ENCODE measurements at places on chromosomes 2 and 18.

- DNase-seq, result no peak
Observed at GRCh38 chr2:9473985-9474360, 378 bp upstream of the IAH1 start.

GRCh38 chr2:126837966-126838715 lies 60.5 kb upstream of the TEX51 start:
- no peak for DNase-seq

DNA sequence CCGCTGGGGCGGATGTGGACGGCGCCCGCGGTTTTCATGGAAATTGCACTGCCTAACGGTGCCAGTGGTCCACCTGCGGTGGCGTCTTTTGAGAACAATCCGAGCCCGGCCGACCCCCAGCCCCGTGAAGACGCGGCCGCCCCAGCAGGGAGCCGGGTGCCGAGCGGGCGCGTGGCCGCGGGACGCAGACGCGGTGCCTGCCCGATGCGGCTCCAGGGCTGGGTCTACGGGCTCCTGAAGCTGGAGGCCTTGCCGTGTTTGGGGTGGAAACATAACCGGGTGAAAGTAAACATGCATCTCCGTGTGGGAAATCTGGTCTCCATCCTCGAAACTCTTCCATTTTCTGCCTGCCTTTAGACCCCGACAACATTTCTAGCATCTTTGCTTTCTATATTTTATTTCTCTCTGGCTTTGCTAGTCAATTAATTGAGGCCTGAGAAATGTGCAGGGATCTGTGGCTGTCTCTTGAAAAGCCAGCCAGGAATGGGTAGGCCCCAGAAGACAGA lies 572 bp downstream of the INPP4A start:
- no peak for DNase-seq

GRCh38 chr2:60499651-60500265 lies 53.7 kb downstream of the BCL11A start:
- DNase-seq, result no peak

DNA sequence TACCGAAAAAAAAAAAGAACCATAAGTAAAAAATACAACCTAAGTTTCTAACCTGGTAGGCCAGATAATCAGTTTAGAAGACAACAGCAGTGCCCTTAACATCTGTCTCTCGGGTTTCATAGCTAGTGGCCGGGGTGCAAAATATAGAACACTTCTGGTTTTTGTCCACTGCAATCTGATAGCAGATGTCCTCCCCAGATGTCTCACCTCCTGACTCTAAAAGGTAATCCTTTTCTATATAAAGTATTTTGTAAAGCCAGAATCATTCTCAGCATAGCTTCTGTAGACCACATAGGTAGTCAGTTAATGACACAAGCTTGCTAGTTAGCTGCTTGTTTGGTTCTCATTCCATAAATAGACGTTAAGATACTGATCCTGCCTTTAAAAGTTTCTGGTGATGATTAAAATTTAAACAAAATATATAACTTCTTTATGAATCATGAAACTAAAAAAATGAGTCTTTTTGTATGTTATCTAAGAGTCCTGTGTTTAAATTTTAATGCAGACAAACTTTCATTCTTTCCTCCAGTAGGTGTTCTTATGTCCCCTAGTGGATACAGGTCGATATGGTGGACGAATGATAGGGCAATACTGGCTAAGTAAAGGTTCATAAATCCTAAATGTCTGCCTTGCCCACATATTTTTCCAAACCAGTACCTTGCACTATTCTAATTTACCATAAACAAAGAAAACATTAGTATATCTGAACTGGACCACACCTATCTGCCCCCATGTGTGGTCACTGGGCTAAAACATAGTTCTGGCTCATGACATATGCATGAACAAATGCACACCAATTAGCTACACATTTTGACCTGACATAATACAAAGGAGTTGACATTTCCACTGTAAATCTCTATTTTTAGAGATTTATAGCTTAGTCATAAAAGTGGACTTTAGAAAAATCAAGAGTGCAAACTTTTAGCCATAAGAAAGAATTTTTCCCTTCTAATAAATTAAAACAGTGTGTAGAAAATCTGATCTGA lies 171.0 kb downstream of the SRBD1 start:
- no peak for DNase-seq

DNA sequence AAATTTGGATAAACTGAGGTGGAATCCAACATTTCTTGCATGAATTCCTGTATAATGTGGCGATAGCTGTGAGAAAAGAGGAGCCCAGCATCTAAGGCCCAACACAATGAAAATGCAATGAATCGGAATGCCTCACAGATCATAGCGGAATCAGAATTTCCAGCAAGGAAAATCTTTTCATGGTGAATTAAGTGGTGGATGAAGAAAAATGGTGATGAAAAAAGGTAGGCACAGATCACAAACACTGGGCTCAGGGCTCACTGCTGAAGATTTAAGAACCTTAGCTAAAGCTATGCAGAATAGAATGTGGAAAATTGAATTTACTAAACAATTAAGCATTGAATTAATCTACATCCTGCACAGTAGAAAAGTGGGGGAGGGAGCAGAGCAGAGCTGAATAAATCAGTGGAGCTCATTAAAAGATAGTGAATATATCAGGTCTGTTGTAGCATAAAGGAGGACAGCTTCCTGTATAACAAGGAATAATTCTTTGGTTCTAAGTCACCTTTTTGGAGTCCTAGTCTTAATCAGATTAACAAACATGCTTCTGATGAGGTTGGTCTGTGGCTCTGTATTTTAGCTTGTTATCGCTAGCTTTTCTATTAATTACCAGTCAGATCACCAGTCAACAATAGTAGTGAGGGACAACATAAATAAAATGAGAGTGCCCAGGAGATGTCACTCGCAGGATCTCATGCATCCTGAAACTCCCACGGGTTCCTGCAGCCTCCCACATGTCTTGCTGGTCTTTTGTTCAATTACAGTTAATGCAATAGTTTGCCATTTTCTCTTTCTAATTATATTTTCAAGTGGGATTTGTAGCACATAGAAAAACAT lies 27.0 kb downstream of the MEIS1 start:
- DNase-seq, result no peak

GRCh38 chr2:239206042-239206441 lies 194.8 kb downstream of the HDAC4 start:
- DNase-seq, result no peak

DNA sequence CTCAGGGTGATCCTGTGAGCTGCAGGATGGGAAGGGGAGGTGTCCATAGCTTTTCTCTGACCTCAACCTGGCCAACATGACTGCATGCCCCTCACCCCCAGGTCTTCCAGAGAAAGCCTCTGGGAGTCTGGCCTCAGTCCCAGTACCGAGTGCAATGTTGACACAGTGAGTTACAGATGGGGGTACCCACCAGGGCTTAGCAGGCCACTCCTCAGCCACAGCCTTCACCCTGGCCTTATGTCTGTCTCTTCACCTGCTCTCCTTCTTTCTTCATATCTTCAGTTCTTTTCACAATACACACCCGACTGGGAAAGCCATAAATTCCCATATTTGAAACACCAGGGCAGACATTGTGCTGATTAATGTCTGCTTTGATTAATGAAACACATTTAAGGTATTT lies 33.5 kb downstream of the AOX1 start:
- no peak for DNase-seq
